Right renal cortex interstitium (tissue), 3 donors: ENCODE measurements at places on chromosomes 4 and X. TPM values are rescaled to one million over a fixed set of nuclear protein-coding genes. Genes with fewer than 3 reads are reported as not detected.

DNA sequence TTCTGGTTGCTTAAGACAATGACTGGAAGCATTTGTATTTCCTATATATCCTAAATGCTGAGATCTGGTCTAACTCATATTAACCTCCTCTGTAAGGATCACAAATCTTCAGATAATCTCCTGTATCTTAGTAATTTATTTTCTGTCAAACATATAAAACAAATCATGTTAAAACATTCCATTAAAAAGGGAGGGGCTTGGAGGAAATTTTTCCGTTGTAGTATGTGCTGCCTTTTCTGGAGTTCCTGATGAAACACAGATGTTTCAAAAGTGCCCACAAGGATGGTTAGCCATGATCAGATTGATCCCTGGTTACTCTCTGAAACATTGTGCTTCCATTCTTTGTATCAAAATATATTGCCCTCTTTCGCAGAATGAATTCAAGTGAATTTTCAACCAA, 182.1 kb downstream of the TENM3 start:
- DNase-seq, result no peak

- DNase-seq, result no peak
Measured at GRCh38 chrX:78979789-78980464, 34.7 kb downstream of the P2RY10 start.

Gene PNMA3
- polyA plus RNA-seq, result 16.7 TPM

DNA sequence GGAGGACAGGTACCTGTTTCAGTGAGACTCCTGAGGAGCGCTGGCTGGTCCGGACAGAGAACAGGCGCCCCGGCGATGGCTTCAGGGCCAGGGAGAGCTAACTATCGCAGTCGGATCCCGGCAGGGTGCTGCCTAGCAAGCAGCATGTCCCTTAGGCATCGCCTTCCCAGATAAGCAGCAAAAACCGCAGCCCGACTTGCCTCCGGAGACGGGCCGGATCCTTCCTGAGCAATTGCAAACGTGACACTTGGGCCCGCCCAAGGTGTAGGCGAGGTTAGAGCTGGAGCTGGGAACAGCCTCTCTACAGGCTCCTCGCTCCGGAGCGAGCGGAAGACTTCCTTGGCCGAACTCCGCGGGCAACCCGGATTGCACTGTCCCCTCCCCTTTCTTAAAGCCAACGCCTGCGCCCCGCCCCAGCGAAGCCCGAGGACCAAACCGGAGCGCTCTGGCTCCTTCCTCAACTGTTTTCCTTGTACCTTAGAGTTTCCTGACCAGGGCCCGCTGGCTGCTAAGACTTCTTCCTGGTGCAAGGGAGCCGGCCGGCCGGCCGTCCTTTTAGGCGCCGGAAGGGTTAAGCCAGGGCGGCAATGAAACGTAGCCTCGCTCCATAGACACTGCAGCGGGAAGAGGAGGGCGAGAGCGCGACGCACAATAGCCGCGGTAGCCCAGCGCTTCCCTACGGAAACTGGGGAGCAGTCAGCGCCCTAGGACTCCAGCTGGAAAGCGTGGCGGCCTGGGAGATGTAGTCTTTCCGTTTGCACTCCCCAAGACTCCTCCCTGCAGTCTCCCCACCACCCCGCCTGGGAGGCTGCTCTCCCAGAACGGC, at the start of gene OPHN1:
Gene OPHN1, minus strand, starts transcription at position 341 of the 826 bp plus-strand sequence. CDS start 475 bp downstream, outside the sequence.
- DNase-seq, result peak; percentile 46

GRCh38 chr4:42915484-42915883, 23.0 kb downstream of the GRXCR1 start:
- DNase-seq, result no peak

Gene NMU
- polyA plus RNA-seq, result 10.8 TPM

DNA sequence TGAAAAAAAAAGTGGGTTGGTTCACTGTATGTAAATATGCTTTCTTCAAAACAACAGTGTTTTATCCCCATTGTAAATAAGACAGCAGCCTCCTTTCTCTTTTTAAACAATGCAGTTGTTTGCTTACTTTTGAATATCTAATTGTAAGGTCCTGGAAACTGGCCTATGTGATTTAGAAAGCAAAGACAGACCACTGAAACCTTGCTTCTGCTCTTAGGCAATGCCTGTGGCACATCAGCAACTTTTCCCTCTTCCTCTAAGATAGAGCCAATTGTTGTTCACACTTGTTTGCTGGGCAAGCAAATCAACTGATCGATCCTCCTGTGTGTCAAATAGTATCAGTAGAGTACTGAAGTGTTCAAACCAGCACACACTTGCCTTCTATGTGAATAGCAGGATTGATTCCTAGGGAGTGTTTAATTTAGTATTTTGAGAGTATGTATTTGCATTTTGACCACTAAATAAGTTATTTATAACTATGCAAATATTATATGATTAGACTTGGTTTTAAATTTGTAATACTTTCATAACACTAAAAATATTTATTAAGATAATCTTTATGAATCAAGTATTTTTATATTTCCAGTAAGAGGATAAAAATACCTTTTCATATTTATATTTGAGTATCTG, 55.4 kb upstream of the GRPR start:
- DNase-seq, result no peak

Gene ASB12
- 0.61 TPM for polyA plus RNA-seq

Gene ATOH1
- polyA plus RNA-seq, result not detected

GRCh38 chrX:29699239-29699638, 516.1 kb upstream of the MAGEB2 start:
- no peak for DNase-seq

- peak; percentile 27 for DNase-seq
Measured at GRCh38 chr4:152640058-152640921, 39.5 kb downstream of the TMEM154 start.

GRCh38 chr4:26369581-26369980, 48.8 kb downstream of the RBPJ start:
- DNase-seq, result no peak

GRCh38 chrX:45351478-45351877, 150.8 kb upstream of the DIPK2B start:
- DNase-seq, result no peak

GRCh38 chr4:73446336-73446938, 10.4 kb downstream of the AFP start:
- DNase-seq, result peak; percentile 4

GRCh38 chr4:20428436-20429160, 176.9 kb downstream of the SLIT2 start:
- DNase-seq, result no peak

DNA sequence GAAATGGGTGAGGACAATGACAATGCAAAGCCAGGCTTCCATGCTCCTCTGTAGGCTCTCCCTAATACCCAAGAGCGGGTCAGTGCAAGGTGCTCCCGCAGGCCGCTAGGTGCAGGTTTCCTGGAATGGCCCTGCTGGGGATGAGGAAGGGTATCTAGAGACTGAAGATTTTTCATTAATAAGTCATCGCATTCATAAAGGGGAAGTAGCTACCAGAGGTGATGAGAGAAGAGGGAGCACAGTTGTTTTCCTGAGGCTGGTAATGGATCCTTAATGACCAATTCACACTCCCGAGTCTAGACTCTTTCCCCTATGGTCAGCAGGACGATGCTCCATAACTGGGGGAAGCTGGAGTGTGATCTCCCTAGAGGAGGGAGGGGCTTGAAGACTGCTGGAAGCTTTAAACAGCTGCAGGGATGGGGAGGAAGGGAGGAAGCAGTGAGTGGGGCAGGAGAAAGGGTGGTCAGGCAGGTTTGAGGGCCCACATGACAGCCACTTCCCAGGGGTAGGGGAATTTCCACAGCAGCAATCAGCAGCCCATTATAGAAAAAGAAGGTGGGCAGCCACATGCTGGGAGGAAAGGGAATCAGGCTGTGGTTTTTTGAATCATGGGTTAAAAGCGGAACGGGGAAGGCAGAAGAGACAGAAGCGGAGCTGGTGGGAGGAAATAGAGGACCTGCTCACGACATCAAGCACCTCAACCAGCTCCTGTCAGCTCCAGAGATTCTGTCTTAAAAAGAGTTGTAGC, 10.2 kb upstream of the ATP6AP2 start:
- DNase-seq, result no peak

Gene HTN3
- not detected for polyA plus RNA-seq

DNA sequence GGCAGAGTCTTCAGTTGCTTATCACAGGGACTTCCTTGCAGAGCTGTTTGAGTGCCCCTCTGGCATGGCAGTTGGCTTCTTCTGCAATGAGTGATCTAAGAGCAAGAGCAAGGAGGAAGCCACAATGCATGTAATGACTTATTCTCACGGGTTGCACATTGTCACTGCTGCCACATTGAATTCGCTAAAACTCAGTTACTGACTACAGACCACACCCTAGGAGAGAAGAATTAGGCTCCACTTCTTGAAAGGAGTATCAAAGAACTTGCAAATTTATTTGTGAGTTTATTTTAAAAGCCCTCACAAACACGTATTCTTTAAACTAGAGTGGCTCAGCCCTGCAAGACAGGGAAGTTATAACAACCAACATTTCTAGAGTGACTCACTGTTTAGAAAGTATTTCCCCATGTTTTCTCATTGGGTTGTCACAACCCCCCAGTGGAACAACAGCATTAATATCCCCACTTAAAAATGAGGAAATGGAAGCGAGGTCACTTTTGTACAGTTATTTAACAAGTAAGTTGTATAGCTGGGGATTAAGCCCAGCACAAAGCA, 32.4 kb upstream of the RBPJ start:
- no peak for DNase-seq

DNA sequence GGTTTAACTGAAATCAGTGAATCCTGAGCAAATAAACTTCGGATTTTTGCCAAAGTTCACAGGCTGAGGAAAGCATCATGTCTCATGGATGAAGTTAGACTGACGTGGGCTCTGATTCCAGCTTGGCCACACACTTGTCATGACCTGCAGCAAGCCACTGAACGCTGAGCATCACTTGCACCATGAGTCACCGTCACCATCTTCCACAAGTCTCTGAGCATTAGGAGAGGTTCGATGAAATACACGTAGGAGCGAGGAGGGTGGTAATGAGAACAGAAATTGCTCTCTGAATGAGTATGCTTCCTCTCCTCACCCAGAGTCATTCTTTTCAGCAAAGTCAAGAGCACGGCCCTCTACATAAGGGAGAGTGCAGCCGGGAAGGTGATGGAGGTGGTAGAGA, 3.8 kb upstream of the TRIML2 start:
- no peak for DNase-seq

GRCh38 chrX:42096265-42096920, 173.0 kb upstream of the CASK start:
- DNase-seq, result no peak

Gene PABPC5
- 5.9 TPM for polyA plus RNA-seq
